Activated naive CD4-positive, alpha-beta T cell treated with anti-CD3 and anti-CD28 coated beads, Interleukin-2, amount 10 ng/mL, durations not matched to agents 7 days and 5 days (primary cell): ENCODE measurements at places on chromosomes 7 and 10.
A peak's percentile ranks its signal among the peaks of the same experiment; 100 is the strongest.

- no peak for DNase-seq
Measured at GRCh38 chr10:12154516-12154915, 25.0 kb downstream of the SEC61A2 start.

DNA sequence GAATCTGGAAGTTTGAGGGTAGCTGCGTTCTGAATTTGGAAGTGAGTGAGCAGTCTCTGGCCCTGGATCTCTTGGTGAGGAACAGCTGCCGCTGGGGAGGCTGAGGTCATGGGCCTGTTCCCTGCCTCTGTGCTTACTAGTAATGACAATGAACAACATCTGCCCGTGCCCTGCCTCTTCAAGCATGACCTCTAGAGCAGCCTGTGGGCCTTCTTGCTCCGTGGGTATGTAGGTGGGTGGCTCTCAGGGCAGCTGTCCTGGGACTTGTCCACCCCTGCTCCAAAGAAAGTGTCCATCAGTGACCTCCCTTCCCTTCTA is 186.2 kb downstream of the CXCL12 start:
- no peak for DNase-seq

- DNase-seq, result no peak
Measured at GRCh38 chr10:16182144-16182543, 254.7 kb upstream of the PTER start.

GRCh38 chr10:69455006-69455763 is 3.9 kb downstream of the TSPAN15 start:
- no peak for DNase-seq

DNA sequence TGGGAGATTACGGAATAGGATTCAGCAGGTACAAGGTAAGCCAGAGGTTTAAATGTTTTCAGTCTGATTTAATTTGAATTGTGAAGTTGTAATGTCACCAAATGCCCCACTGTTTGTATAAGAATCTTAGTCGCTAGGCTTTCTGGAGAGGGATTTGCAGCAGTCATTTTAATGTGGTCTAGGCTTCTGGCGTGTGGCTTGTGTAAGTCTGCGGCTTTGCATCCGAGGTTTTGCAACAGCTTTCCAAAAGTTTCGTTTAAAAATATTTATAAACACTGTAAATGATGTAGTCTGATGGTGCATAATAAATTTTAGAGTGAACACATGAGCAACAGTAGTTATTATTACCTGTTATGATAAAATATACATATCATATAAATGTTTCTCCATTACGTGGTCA is 26.1 kb upstream of the BHLHA15 start:
- DNase-seq, result no peak

GRCh38 chr10:132094581-132095234 is 29.0 kb downstream of the JAKMIP3 start:
- no peak for DNase-seq

DNA sequence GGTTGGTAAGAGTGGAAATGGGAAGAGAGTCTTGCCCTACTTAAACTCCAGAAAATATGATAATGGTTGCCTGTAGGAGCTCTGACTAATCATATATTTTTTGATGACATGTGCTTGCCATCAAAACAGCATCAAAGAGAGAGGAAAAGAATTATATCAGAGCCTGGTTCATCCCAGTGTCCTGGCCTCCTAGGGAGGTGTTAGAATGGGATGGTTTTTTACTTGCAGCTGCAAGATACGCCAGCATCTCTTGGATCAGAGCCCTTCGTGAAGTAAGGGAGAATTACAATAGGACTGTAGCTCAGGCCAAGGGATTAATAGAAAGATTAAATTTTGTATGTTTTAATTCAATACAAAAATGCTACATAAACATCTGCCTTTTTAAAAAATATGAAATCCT is 177.6 kb upstream of the HDAC9 start:
- no peak for DNase-seq

DNA sequence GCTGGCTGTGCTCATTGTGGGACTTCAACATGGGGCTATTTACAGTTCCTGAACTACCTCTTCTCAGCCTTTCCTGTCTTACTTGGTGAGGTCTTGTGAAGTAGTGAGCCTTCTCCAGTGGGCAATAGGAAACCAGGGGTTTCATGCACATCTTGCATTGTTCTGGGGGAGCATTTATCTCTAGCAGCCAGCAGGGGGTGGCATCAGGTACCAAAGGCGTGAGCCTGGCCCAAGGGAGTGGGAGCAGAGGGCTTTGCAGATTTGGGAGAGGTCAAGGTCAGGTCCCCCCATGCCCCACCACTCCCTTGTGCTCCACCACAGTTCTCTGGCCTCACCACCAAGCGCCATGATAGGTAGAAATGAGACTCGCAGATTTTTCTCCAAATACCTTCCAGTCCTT is 85.4 kb upstream of the NPTX2 start:
- DNase-seq, result no peak

GRCh38 chr7:6480323-6480660 is 32.5 kb upstream of the DAGLB start:
- no peak for DNase-seq

DNA sequence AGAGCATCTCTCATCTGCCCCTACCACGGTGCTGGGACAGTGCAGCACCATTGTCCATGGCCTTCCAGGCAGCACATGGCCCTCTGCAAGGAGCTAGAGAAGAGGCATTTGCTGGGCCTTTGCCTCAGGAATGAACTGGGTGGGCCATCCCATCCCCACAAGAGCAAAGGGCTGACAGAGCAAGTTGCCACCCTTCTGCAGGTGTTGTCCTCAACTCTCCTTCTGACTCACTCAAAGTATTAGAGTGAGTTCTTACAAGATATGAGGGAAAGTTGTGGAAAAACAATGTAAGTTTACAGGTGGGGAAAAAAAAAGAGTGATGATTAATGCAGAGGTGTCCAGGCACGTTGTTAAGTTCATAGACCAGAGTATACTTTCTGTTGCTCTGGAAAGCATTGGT is 261.2 kb downstream of the SKIDA1 start:
- DNase-seq, result no peak

GRCh38 chr10:61627266-61627665 is 35.5 kb upstream of the CABCOCO1 start:
- DNase-seq, result no peak

GRCh38 chr10:14306190-14306589 is 24.5 kb downstream of the FRMD4A start:
- no peak for DNase-seq

- no peak for DNase-seq
Measured at GRCh38 chr7:80950550-80950967, 31.7 kb upstream of the SEMA3C start.

- peak; percentile 19 for DNase-seq
Measured at GRCh38 chr7:16071246-16071857, 350.0 kb downstream of the CRPPA start.

DNA sequence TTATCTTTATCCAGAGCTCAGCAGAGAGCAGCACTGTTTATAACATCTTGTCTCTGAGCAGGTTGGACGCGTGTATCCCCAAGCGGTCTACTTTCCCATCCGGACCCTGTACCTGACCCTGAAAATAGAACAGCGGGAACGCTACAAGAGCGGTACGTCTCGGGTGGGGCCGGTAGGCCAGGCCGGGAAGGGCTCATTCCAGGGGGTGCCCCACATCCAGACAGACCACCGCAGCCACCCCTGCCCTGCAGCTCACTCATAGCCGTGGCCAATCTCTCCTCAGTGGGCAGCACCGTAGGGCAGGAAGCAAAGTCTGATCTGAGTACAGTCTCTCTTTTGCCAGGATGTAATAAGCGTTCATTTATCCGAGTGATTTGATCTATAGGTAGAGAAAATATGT is 113.7 kb downstream of the TRRAP start:
- no peak for DNase-seq

- no peak for DNase-seq
Measured at GRCh38 chr10:32393911-32394310, 47.0 kb upstream of the EPC1 start.

DNA sequence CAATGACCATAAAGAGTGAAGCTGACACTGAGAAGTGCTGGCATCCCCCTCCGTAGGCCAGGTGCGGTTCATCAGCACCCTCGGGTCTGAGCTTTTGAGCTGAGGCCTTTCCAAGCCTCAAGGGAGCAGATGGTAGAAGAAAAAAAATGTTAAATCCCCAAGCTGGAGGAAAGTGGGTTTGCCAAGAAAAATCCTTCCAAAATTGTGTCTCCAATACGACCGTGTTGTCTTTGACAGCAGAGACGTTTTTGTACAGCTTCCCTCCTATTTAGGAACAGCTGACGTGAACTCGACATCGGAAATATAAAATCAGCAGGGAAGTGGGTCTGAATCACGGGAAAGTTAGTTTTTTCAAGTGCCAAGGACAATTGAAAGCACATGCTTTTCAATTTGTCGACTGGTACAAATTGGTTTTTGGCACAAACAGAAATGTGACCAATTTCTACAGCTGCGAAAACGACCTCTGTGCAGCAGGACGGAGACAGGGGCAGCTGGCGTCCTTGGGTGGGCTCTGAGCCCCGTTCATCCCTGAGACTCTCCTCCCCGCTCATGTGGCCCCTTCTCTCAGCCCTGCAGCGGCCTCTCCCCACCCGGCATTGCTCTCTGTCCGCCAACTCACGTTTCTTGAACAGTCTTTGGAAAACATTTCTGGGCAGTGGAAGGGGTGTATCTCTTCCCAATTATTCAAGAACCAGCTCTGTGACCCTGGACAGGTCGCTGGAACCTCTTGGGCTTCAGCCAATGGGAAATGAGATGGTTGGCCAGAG is 89.9 kb downstream of the PAXIP1 start:
- no peak for DNase-seq

DNA sequence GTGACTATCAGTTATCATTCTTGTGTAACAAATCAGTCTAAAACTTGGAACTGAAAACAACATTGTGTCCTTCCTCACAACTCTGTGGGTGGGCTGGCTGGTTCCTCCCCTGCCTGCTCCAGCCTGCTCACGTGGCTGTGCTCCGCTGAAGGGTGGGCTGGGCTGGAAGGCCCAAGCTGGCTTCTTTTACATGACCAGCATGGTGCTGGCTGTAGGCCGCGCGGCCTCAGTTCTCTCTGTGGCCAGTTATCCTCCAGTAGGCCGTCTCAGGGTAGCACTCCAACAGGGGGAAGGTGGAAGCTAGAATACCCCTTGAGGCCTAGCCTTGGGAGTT is 11.3 kb downstream of the ADAMTS14 start:
- DNase-seq, result no peak

GRCh38 chr10:50607356-50607925 is 16.3 kb downstream of the SGMS1 start:
- DNase-seq, result no peak

- DNase-seq, result no peak
Measured at GRCh38 chr7:116706668-116707126, 34.7 kb downstream of the MET start.

DNA sequence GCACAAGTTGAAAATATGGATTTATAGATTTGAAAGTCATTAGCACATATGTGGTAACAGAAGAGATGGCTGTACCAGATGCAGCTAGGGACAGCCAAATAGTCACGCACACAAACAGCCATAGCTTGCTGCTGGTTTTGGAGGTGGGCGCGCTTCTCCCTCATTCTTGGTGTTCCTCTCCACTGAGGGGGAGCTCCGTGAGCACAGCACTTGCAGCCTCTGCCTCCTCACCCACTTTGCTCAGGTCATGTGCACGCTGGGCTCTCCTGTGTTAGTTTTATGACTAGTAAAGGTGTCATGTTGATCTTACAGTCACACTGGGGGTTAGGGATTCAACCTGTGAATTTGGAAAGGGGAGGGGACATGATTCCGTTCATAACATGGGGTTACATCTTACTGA is 8.5 kb upstream of the ZNF786 start:
- no peak for DNase-seq

DNA sequence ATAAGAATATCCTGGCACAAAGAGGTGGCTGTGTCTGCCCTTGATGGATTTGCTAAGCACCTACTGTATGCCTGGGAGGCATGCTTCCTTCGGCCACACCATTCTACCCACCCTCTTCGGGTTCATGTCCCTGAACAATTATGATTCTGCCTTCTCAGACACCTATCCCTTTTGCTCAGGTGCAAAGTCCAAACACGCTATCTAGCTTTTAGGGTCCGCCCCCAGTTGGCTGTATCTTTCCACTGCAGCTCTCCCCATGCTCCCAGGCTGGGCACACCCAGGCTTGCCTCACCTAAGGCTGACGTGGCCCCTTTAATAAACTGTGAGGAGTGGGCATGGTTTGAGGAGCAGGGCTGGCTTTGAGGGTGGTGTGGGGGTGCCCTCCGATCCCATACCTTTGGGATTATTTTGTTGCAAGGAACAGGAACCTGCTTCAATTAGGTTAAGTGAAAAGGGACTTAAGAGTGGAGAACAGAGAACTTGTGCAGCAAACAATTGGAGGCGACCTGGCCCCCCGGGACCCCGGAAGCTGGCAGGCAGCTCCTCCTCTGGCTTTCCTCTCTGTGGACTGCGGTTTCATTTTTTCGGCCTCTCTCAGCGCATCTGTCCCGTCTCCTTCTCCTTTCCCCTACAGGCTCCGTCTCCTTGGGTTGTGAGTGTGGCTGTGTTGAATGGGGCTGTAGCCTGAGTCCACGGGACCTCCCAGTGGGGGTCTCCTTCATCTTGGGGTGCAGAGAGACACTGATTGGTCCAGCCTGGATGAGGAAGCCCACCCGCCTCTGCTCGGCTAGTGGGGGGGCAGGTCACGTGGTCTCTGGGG is 3.8 kb downstream of the CLIP2 start:
- DNase-seq, result no peak

DNA sequence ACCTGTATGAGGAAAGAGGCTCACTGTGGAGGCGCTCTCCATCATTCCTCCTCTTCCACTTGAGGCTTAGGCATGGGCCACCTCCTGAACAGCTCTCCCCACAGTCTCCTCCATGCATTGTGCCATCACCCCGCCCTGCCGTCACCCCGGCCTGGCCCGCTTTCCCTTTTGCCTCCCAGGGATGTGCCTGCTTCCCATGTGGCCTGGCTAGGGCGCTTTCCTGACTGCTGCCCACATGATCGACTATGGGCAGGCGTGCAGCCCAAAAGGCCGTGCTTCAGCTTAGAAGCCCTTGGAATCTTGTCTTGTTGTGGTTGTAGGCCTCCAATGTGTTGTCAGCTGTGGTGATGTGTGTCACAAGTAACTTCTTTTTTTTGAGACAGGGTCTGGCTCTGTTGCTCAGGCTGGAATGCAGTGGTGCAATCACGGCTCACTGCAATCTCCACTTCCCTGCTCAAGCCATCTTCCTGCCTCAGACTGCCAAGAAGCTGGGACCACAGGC is 1.8 kb upstream of the ACTR3C start:
- no peak for DNase-seq

GRCh38 chr10:43857206-43857930 is 208.7 kb upstream of the ZNF32 start:
- DNase-seq, result no peak

DNA sequence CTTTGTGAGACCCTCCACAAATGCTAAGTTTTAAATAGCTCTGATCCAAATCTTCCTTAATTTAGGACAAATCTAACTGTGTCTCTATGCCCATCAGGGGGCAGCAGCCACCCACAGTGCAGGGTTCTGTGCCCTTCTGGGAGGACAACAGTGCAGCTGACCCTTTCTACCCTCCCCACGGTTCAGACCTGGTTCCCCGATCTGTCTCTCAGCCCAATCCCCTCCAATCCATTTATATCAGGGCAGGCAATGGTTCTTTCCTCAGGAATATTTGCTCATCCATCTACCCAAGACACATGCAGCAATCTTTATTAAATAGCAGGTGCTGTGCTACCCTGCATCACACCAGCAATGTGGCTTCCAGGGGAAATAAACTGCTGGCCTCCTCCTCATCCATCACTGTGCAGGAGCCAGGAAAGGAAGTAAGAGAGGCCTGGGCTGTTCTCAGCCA is 4.0 kb upstream of the RBM28 start:
- peak; percentile 71 for DNase-seq

- no peak for DNase-seq
Measured at GRCh38 chr7:137953043-137953664, 48.7 kb downstream of the CREB3L2 start.

- DNase-seq, result no peak
Measured at GRCh38 chr7:36686499-36686898, 37.8 kb downstream of the AOAH start.
